Activated CD4-positive, CD25-positive, alpha-beta regulatory T cell treated with anti-CD3 and anti-CD28 coated beads, Interleukin-2, amount 50 U/mL, for 24 hours (primary cell): ENCODE measurements at places on chromosomes 7 and 10.

GRCh38 chr7:116089293-116089692 lies 58.7 kb upstream of the TFEC start:
- ATAC-seq, result no peak

GRCh38 chr10:102310361-102311024 lies 65.2 kb downstream of the GBF1 start:
- ATAC-seq, result no peak

DNA sequence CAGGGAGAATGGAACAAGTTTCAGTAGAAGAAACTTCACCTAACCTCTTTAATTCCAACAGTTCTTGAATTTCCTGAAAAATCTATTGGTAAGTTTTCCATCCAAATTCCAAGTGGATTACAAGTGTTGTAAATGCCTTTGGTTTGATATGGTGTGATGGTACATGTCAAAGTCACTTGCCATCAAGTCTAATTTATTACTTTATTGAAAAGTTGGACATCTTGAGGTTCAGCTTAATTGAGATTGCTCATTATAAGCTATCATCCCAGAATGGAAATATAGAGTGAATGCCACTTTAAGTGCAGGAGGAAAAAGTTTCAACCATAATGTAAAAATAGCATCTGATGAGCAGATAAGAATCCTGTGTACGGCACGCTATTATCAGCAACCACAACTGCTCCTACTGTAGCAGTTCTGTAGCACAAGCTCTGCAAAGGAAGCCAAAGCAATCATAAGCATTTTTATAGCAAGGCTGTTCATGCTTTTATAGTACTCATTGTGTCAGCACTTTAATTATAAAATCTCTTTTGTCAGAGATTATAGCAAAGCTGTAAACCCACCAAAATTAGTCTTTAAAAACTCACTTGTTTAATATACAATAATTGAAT lies 991.8 kb upstream of the PHF14 start:
- ATAC-seq, result no peak

DNA sequence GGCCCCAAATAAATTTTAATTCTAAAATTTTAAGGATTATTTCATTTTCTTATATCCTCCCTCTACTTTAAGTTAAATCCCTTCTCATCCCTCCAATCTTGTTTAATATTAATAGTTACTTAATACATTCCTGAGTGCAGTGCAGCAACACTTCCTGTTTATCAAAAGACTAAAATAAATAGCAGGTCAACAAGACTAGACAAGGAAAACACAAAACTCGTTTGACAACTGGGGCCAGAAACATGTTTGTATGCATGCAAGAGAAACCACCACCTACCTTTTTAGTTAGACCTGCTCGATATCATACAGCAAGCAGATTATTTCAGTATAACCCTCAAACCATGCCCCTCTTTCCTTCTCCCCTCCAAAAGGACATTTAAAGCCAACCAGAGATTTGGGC lies 95.8 kb downstream of the PARD3 start:
- ATAC-seq, result no peak

GRCh38 chr10:49076319-49076718 lies 39.0 kb downstream of the VSTM4 start:
- ATAC-seq, result no peak

DNA sequence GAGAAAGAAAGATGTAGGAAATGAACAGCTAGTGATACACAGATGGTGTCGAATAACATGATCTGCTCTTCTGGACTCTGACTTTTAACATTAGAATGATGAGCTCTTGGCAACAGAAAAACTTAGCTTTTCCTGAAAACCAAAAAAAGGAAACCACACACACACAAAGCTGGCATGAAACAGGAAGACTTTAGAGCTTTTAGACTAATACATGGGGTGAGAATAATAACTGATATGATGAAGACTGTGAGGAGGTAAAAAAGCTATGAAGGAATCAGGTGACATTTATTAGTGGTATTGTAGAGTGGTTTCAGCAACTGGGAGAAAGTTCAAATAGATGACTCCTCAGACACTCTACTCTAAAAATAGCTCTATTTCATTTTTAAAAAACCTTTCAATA lies 491.9 kb downstream of the PARD3 start:
- no peak for ATAC-seq

DNA sequence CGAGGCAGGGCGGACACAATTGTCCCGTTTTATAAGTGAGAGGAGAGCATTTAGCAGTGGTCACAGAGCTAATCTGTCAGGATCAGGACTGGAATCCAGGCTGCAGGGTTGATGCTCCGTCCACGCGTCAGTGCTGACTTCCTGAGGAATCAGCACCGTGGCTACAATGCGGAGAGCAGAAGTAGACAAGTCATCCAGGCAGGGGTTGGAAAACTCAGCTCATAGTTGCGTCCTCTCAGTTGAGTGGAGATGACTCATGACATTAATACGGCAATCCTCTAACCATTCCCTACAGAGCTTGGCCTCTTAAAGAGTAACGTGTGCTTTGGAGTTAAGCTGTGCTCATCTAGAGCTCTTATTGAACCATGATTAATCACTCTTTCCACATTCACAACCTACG lies 17.1 kb upstream of the HTR5A start:
- no peak for ATAC-seq

GRCh38 chr7:95602421-95602820 lies 6.1 kb upstream of the PDK4 start:
- no peak for ATAC-seq

- ATAC-seq, result no peak
Observed at GRCh38 chr7:152501506-152501905, 65.7 kb upstream of the KMT2C start.

DNA sequence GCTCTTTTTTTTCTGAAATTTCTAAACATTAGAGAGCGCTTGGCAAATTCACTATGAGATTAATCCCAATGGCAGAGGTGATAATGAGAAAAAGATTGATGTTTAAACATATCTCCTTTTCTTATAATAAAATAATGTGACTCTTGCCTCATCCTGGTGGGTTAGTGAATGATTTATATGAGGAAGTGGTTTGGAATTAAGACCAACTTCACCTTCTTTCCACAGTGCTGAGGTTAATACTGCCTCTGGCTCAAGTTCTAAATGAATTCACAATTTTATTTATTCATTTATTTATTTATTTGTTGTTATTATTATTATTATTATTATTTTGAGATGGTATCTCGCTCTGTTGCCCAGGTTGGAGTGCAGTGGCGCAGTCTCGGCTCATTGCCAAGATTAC lies 40.5 kb upstream of the ADO start:
- ATAC-seq, result no peak

GRCh38 chr10:86450806-86451603 lies 70.6 kb downstream of the WAPL start:
- no peak for ATAC-seq

DNA sequence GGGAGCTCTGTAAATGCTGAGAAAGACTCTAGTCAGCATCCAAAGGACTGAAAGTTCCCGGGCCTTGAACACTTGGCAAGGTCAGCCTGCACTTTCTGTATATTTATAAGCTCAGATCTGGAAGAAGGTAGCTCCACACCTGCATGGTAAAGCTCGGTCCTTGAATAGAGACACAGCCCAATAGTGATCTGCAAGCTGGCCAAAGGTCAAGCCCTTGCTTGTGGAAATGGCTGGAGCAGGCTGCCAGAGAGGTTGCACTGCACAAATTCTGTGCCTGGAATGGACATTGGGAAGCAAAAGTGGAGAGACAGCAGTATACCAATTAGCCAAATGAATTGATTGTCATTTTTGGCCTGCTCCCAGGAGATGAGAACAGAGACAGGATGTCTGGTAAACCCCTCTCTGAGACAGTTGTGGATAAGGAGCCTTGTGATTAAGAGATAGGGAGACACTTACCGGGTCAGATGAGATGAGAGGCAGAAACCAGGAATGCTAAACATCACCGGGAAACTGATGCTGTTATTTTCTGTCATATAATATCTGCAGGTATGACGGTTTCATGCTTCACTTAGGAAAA lies 8.0 kb upstream of the FRA10AC1 start:
- ATAC-seq, result no peak

GRCh38 chr10:113957013-113957412 lies 86.7 kb upstream of the ADRB1 start:
- ATAC-seq, result no peak
